Stimulated activated CD4-positive, alpha-beta T cell treated with anti-CD3 and anti-CD28 coated beads, Interleukin-1b, Interleukin-23, amount 100 ng/mL, for 1 hour (primary cell): ENCODE measurements at places on chromosomes 4 and X.

- DNase-seq, result no peak
Measured at GRCh38 chrX:15854080-15854655, 445 bp downstream of the AP1S2 start.

- DNase-seq, result no peak
Measured at GRCh38 chrX:69038188-69038587, 127.1 kb downstream of the PJA1 start.

DNA sequence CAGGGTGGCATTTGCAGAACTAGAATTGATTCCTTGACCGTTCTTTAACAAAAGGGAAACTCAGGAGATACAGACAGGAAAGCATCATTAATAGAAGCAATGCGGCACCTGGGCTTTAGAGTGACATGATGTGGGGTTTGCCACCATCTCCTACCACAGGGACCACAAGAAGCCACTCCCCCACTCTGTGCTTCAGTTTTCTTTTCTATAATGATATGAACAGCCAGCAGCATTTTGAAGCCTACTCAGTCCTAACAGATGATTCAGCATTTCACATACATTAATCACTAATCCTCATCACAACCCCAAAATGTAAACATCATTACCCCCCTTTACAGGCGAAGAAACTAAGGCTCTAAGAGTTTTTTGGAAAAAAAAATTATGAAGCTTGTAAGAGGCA lies 22.9 kb downstream of the CCDC149 start:
- no peak for DNase-seq

- DNase-seq, result no peak
Measured at GRCh38 chr4:158845311-158846041, 76.7 kb downstream of the FNIP2 start.

DNA sequence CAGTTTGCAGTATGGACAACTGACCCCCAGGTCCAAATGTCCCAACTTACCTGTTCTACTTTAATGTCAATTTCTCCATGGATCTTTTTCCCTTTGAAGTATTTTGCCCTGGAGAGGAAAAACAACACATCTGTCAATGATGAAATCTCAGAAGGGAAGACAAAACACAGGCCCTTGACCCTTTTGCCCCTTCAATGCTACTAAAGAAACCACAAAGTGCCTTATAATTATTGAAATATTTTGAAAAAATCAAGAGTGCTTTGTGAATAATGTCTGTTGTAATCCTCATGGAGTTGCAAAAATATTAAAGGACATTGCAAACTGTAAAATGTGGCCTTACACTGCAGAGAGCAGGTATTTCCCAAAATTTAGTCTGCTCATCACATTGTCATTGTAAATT lies 12.6 kb downstream of the SYN1 start:
- DNase-seq, result no peak

DNA sequence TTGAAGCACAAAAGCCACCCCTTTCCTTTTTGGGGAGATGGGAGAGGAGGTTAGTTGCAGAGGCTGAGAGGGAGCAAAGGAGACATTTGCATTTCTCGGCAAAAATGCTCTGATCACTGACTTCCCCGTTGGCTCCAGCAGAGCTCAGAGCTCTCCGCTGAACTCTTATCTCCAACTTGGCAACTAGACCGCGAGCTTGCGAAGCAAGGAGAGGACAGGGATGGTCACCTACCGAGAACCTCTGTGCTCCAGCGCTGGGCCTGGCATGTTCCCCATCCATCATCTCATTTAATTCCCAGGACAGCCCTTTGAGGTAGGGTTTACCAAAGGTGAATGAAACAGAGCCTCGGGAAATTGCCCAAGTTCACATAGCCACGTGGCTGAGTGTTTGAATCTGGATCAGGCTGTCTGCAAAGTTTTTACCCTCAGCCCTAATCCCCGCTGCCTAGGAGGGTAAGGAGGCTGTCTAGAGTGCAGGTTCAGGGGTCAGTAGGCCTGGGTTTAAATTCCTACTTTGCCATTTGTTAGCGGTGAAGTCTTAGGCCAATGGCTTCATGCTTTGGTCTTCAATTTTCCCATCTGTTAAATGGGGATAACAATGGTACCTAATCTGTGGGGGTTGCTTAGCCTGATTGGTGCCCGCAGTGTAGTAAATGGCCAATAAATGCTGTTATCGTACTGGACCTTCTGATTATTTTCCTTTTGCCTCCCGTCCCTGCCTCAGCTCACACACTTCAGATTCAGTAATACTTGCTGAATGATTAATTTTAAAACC lies 3.8 kb upstream of the CITED1 start:
- no peak for DNase-seq

- no peak for DNase-seq
Measured at GRCh38 chrX:43560247-43560946, 95.7 kb upstream of the MAOA start.

DNA sequence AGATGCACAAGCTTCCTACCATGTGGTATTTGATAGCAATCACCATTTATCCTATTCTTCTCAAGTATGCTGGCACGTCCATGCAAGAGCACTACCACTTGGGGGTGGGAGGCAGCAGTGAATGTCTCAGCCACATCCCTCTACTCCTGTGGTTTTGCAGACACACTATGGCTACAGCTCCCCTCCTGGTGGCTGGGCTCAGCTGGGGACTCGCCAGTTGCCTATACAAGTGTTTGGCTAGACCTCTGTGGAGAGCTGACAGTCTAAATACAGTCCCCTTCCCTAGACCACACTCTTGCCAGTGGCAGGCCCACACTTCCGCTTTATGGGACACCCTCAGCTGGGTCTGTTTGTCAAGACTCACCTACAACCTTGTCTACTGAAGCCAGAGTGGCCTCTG lies 53.2 kb downstream of the ADGRA3 start:
- no peak for DNase-seq

GRCh38 chr4:88618782-88619485 lies 26.7 kb downstream of the HERC3 start:
- DNase-seq, result no peak

DNA sequence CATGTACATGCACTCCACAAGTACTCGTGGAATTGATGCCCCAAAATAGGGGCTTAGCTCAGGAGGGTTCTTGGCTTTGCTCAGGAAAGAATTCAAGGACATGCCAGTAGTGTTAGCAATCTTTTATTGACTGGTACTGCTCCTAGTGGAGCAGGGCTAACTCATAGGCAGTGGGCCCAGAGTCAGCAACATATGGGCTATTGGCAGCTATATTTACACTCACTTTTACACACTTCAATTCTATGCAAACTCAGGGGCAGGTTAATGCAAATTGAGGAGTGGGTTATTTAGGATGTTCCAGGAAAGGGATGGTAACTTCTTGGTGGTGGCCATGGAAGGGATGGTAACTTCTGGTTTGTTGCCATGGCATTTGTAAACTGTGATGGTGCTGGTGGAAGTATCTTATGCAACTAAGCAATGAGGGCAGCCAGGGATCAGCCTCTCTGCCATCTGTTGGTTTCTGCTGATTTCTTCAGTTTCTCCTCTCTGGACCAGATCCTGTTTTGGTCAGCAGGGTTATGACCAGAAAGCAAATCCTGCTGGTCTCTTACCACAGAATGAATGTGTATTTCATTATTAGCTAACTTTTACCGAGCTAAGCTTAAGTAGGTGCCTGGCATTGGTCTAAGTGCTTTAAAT lies 69.2 kb upstream of the FAT1 start:
- DNase-seq, result no peak

DNA sequence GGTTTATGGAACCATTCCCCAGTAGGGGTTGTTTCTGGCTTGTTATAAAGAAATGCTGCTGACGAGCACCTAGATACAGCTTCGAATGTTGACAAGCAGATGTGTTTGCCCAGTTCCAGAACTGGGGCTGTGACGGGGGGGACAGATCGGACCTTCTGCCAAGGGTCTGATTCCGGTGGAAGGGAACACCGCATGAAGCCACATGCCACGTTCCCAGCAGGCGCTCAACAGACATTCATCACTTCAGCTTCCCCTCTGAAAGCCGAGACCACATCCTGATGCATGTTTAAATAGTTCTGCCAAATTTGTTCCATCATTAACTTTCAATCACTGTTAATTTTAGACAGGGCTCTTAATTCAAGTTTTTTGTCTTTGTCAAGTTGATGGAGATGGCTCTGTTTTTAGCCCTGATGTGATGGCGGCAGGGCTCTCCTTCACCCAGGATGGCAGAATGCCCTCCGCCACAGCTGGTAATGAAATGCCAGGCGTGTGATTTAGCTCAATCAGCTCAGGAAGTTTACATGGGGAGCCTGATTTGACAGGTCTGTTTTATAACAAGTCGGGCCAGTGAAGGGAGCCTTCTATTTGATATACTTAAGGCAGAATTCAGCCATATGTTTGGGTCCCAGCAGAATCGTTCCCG lies 57.4 kb downstream of the PSAPL1 start:
- DNase-seq, result no peak

- no peak for DNase-seq
Measured at GRCh38 chr4:123167931-123168330, 228.7 kb upstream of the SPRY1 start.

DNA sequence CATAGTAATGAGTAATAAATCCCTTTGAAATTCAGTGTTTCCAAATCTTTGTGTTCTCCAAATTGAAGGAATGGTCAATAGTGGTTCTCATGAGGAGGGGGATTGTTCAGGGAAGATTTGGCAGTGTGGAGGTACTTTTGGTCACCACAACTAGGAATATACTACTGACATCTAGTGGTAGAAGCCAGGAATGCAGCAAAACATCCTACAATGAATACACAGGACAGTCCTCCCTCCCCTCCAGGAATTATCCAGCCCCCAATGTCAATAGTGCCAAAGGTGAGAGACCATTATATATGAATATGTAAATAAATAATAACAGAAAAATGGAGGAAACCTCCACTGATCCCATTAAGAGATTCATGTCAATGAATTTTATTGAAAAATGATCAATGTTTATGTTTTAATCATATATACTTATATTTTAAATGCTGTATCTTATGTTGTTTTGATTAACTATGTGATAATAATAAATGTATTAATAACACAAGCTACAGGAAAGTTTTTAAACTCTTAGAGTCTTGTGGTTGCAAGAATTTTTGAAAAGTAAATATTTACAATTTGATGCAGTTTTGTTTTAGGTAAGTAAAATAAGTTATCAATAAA lies 14.4 kb upstream of the FAM9A start:
- no peak for DNase-seq

GRCh38 chr4:26218677-26219605 lies 101.9 kb upstream of the RBPJ start:
- no peak for DNase-seq
